Activated T-cell treated with anti-CD3 and anti-CD28 coated beads, Interleukin-2, amount 50 U/mL, for 24 hours (primary cell): ENCODE measurements at places on chromosomes 5 and 9.

DNA sequence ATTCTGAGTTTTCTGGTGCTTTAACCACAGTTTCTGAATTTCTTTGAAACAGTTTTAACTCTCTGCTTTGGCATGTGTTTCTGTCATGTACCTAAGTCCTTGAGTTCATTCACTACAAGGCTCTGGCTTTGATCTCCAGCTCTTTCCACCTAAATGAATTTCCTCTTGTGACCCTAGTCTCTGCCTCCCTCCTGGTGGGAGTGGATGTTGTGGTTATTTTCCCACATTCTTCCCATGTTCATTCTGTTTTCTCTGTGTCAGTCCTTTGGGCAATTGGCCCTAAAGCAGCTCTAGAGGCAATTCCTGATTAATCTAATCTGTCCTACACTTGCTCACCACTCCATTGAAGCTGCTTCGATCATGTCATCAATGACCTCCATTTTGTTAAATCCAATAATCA lies 28.4 kb upstream of the DPYSL3 start:
- no peak for DNase-seq

DNA sequence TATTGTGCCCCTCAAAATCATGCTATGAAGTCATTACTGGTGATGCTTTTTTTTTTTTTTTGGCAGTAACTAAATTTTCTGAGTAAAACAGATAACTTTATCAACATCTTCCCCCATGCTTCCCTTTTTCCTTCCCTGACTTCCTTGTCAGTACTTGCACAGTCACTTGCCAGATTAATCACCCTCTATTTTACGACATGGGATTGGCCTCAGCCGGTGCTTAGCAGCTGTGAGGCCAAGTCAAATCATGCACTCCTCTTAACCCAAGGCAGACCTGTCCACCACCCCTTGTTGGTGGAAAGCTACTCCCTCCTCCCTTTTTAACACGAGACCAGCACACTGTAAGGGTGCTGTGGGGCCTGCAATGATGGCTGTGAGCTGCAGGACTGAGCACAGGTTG lies 118.0 kb upstream of the OTULINL start:
- DNase-seq: no peak

- DNase-seq: no peak
Observed at GRCh38 chr5:138022912-138023311, 10.0 kb downstream of the FAM13B start.

GRCh38 chr5:59544573-59544972 lies 349.0 kb downstream of the PDE4D start:
- DNase-seq: no peak

DNA sequence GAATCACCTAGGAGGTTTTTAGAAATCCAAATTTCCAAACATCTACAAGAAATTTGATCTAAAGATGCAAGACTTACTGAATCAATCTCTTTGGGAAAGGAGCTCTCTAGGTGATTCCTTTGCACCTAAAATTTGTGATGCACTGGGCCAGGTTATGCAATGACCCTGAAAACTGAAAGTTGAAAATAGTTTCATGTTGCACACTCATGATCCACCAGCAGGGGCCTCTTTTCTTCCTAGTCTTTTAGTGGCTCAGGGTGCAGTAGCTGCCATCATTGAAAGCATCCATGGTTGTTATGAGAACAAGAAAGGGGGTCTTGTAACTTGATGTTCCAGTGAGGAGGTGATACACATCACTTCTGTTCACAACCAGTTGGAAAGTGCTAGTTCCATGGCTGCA lies 486.8 kb downstream of the PSAT1 start:
- no peak for DNase-seq

DNA sequence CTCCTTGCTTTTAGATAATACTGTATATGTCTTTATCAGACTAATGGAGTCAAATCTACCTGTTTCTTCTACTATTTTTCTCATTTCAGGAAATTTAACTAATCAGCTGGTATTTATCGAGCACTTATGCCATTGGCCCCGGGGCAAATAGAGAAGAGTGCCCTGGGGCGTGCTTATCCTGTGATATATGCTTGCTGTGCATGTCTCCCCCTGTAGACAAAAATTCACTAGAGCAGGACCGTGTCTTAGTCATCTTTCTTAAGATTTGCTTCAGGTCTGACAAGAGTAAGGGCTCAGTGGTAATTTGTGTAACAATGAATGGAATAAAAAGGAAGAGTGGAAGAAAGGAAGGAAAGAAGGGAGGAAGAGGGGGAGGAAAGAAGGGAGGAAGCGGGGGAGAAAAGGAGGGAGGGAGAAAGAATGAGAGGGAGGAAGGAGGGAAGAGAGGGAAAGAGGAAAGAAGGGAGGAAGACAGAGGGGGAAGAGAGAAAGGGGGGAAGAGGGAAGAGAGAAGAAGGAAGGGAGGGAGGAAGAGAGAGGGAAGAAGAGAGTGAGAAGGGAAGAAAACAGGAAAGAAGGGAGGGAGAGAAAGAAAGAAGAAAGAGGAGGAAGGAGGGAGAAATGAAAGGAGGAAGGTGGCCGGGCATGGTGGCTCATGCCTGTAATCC lies 295.7 kb upstream of the PANK3 start:
- DNase-seq: no peak

GRCh38 chr9:81597419-81598122 lies 91.8 kb downstream of the TLE1 start:
- no peak for DNase-seq

DNA sequence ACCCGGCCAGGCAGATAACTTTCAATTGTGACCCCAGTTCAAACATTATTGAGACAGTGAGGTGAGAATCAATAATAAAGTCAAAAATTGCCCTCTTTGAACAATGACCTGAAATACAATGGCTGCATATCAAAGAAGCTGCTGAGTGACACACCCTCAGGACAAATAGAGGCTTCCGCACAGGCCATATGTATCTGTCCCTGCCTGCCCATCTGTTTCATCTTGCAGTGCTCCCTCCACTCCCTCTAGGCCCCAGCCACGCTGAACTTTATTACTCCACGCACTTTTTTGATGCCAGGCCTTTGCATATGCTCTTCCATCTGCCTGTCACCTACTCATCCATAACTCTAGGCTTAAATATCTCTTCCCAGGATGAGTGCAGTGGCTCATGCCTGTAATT lies 15.9 kb upstream of the PFDN1 start:
- no peak for DNase-seq

DNA sequence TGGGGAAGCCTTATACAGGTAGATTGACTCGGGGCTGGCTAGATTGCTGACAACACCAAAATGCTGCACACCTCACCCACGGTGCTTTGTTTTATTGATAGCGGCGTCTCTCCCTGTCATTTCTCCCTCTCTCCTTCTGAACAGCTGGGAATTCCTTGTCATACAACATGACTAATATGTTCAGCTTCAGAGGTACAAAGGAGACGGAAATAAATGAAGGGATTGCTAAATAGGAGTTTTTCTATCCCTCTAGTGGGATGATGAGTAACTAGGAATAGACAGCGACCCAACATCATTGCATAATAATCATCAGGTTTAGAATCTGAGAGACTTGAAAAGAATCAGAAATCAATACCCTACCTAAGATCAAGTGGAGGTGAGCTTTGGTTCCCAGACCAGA lies 337.7 kb upstream of the PANK3 start:
- no peak for DNase-seq

DNA sequence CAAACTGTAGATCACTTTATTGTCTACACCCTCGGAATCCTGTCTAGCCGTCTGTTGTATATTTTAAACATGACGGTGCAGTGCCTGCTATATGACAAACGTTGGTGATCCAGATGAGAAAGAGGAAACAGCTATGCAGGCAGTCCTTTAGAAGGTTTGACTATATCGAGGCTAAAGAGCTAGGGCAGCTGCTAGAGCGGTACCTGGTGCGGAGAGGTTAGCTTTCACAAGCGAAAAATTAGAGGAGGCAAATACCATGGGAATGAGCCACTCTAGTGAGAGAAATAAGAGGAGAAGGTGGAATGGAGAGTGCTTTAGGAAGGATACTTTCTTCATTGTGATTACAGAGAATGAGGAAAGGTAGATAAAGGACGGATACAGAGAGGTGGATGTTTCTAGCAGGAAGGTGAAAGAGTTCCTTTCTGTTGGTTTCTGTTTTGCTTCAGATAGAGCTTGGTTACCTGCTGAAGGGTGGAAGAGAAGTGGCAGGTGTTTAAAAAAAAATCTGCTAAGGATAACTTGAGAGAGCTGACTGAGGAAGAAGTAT lies 959 bp upstream of the FBXL17 start:
- no peak for DNase-seq

DNA sequence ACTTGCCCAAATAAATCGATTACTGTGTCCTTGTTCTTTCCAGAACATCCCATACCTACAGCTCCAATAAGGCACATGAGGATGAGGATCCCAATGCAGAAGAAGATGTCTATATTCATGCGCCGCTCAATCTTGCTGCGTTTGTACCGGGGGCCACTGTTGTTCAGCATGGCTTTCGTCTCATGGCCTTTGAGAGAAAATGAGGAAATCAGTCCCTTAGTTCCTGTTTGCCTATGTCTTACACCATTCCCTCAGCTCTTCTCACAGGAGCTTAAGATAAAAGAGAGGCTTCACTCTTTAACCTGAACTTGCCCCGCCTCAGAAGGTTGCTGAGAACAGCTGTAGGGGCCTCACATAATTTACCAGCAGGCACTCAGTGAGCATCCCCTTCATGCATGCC lies 211.6 kb downstream of the ATP10B start:
- DNase-seq: no peak

GRCh38 chr9:21317956-21318923 lies 13.1 kb upstream of the IFNA5 start:
- no peak for DNase-seq

- no peak for DNase-seq
Observed at GRCh38 chr5:164885179-164885578, 1379.8 kb downstream of the MAT2B start.

GRCh38 chr9:93187047-93187446 lies 3.1 kb downstream of the WNK2 start:
- no peak for DNase-seq

DNA sequence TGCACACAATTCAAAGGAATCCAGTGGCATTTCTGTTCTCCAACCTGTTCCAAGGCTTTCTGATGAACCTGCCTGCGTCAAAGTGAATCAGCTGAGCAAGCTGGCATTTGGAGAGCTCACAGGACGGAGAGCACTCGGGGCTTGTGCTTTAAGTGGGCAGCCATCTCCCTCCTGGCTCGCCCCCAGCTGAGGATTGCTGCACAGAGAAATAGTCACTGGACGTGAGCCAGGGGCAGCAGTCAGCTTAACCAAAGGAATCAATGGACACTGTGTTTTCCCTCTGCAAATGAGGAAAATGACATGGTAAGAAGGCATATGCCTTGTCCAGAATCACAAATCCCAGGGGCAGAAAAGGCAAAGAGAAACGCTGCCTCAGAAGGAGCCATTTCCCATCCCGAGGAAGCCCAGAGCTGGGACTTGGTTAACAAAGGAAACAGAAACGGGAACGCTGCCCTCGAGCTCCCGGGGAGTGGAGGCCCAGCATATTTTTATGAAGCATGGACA lies 299.4 kb downstream of the ZSWIM6 start:
- DNase-seq: no peak

- DNase-seq: no peak
Observed at GRCh38 chr9:17088566-17088965, 46.3 kb upstream of the CNTLN start.

GRCh38 chr5:141017943-141018342 lies 33.2 kb upstream of the PCDHB1 start:
- DNase-seq: no peak
